ENCODE measurements at places on chromosomes 7 and 10.

DNA sequence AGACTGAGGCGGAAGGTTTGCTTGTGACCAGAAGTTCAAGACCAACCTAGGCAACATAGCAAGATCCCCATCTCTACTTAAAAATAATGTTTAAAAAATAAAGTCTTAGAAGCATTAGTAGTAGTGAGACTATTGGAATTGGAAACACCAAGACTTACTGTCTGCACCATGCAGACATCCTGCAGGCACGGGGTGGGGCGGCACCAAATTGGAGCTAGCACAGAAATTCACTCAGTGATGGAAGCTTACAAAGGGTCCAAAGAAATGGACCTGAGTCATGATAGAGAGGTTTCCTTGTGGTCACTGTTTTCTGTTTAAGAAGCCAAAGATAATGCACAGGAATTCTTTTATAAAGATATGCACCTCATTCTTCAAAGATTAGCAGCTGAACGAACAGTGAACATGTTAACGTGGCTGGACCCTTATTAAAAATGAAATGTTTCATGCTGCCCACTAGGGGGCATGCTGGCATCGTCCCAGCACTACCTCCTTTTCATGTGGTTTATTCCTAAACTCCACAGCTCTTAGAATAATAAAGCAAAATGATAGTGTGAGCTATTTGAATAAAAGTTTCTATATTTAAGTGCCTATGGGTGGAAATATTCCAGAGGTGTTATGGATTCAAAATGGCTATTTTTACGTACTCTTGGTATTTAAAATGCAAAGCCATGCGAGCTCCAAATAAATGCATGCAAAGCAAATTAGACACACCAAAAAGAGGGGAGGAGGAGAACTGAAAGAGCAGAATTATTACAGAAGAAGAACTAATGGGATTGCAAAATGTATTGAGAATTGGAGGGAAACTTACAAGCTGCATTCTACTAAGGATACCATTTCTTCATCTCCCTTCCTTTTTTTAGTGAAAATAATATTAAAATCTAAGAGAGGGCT, 28.6 kb downstream of the PDSS1 start:
- DNase-seq = peak; percentile 25

- no peak for DNase-seq
These were observed 90.0 kb downstream of the TFEC start for GRCh38 chr7:115940460-115941060.

DNA sequence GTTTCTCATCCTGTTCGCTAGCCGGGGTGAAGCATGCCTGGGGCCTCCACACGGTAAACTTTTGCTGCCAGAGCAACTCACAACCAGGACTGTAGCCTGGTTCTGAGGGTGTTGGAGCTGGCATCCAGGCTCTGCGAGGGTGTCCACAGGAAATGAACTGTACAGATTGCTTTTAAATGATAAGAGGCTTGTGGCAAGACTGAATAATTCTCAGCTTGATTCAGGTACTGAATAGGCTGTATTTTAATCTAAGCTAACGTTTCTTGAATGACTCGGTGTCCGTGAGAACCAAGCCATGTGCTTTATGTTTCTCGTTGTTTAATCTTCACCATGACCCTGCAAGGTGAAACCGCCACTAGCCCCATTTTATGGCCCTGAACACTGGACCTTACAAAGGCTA, 49.3 kb downstream of the EEPD1 start:
- DNase-seq = no peak

- DNase-seq = no peak
These were observed 194.7 kb downstream of the SNX13 start for GRCh38 chr7:17745610-17746009.

- no peak for DNase-seq
These were observed 131.9 kb downstream of the KCNMA1 start for GRCh38 chr10:77505431-77506334.

DNA sequence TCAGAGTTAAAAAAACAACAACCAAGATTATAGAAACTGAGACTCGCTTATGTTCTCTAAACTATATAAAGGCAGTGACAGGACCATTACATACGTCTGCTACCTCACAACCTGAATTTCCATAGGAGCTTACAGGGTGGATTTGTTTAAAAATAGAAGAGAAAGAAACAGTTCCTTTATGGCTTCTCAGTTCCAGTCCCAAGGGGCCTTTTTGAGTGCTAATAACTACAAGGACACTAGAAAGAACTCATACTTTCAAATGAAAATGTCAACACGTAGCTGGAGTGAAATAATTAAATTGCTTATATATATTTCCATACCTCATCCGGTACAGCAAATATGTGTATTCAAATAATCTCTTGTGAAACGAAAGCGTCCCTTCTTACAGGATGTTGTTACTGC, 19.7 kb downstream of the TSPAN12 start:
- no peak for DNase-seq

Measured in activated T-helper 9 cell treated with anti-CD3 and anti-CD28 coated beads, Interleukin-2, amount 50 U/mL, for 16 hours (primary cell).